Brain (organoid and tissue), 16 donors: ENCODE measurements at places on chromosomes 6 and 20.
A peak's percentile ranks its signal among the peaks of the same experiment; 100 is the strongest.

DNA sequence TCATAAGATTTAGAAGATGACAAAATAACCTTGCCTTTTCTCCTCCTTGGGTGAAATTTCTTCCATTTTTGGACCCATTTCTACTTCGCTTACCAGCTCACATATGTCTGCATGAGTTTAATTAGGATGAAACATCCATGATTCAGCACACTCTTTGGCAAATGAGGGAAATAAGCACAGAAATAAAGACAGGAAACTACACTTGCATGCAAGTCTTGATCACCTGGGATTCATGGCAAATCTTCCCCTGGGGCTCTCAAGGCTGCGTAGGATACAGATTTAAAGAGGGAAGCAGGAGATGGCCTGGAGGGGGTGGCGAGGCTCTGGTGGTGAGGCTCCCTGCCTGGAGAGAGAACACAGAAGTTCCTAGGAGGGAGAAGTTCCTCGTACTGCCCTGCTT is 147.8 kb downstream of the EDN3 start:
- DNase-seq, result no peak

GRCh38 chr20:62647521-62648317 is 5.4 kb downstream of the SLCO4A1 start:
- no peak for DNase-seq

- no peak for DNase-seq
Observed at GRCh38 chr6:120608826-120609225, 725.5 kb downstream of the TBC1D32 start.

GRCh38 chr20:11054266-11054993 is 380.6 kb upstream of the JAG1 start:
- DNase-seq, result no peak

GRCh38 chr20:51752343-51752951 is 15.7 kb downstream of the ATP9A start:
- no peak for DNase-seq

DNA sequence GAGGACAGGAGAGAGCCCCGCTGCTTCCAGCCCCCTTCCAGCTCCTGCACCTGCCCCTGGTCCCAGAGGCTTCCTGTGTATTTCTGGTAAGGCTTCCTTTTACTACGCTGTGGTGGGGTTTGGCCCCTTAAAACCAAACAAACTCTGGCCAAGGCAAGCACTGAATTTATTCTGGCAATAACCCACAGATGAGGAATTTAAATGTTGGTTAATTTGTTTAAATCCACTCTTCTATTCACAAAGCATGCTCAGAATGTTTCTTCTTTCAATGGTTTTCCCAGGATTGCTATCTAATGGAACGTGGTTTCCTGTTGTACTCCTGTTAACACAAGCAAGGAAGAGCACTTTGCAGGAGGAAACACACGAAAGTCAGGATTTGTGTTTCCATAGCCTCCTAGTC is 236.5 kb upstream of the FOXQ1 start:
- DNase-seq, result no peak

- peak; percentile 35 for DNase-seq
Observed at GRCh38 chr6:13870214-13870830, 54.4 kb upstream of the RNF182 start.

DNA sequence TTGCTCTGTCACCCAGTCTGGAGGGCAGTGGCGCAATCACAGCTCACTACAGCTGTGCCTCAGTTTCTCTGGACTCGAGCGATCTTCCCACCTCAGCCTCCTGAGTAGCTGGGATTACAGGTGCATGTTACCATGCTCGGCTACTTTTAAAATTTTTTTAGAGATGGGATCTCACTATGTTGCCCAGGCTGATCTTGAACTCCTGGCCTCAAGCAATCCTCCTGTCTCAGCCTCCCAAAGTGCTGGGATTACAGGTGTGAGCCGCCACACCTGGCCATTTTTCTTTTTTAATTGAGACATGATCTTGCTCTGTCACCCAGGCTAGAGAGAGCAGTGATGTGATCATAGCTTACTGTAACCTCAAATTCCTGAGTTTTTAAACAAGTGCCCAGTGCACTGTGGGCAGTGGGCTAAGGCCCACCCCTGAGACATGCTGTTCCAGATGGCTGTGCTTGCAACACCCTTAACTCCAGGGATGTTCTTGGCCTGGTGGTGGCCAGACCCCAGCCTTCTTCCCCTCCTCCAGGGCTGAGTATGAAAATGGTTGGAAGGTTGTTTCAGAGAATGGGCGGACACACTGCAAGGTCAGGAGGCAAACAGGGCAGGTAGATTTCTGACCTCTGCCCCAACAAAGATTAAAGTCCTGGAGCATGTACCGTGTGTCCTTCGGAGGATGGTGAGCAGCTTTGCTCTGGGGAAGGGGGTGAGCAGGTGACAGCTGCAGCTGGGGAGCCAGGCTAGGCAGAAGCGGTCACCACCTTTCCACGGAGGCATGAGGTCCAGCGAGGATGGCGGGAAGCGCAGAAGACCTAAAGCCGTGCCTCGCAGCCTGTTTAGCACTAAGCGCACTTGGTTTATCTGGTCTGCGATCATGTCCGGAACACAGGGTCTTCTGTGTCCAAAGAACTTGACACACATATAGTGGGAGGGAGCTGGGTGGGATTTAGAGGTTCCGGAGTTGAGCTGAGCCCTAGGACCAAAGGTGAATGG is 1.4 kb upstream of the FAM83C start:
- no peak for DNase-seq

GRCh38 chr6:50958148-50958697 is 139.6 kb downstream of the TFAP2B start:
- no peak for DNase-seq

- no peak for DNase-seq
Observed at GRCh38 chr20:50891138-50891537, 40.1 kb downstream of the ADNP start.

DNA sequence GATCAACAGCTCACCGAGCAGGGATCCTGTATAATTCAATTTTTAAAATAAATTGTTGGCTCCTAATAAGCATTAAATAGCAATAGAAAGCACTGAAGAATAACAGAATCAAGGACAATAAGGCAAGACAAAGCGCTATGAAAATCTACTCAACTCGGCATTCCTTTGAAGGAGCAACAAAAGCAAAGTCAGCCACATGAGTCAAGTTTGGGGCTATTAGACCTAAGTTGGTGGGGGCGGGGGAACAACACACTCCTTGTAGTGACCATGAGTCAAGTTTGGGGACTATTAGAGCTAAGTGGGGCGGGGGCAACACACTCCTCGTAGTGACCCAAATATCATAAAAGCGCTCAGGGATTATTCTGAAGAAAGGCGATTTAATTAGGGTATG is 120.0 kb downstream of the FOXC1 start:
- DNase-seq, result no peak

DNA sequence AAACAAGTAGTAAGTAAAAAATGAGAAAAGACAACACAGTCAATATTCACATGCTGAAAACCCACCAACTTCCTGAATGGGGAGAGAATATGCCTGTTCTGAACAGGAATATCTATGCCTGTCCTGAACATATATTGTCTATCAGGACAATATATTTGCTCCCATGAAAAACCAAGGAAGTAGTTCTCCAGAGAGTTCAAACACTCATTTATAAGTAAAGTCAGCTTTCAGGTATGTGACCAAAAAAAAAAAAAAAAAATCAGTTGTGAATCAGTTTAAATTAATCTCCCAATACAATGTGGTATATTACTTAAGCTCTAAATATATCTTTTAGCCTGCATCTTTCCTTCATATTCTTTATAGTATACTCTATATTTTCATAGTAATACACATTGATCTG is 119.5 kb downstream of the MYB start:
- no peak for DNase-seq

GRCh38 chr6:68642977-68643376 is 7.9 kb downstream of the ADGRB3 start:
- no peak for DNase-seq

- no peak for DNase-seq
Observed at GRCh38 chr6:50831186-50831585, 12.5 kb downstream of the TFAP2B start.

DNA sequence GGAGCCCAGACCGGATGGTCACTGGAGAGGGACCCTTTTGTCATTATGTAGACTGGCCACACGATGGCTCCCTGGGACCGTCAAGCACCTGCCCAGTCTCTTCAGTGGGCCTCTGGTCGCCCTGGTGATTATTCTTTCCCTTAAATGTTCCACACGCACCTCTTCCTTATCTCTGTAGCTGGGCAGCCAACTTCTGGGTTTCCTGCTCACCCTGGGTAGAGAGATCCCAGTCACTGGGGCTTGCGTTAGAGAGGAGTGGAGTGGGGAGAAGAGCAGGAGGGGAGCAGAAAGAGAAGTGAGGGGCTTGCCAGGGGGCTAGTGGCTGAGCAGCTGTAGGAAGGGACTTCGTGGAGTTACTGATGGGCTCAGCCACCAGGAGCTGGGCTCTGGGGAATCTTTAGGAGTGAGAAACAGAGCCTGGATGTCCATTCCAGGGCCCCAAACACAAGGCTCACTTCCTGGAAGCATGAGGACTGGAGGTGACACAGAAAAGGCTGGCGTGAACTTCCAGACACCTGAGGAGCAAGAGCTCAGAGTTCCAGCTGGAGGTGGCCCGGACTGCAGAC is 150.1 kb downstream of the DHX35 start:
- peak; percentile 61 for DNase-seq

- DNase-seq, result peak; percentile 82
Observed at GRCh38 chr6:28673787-28674671, 148.3 kb downstream of the GPX5 start.

- DNase-seq, result no peak
Observed at GRCh38 chr20:51027035-51027795, 4.3 kb upstream of the KCNG1 start.

DNA sequence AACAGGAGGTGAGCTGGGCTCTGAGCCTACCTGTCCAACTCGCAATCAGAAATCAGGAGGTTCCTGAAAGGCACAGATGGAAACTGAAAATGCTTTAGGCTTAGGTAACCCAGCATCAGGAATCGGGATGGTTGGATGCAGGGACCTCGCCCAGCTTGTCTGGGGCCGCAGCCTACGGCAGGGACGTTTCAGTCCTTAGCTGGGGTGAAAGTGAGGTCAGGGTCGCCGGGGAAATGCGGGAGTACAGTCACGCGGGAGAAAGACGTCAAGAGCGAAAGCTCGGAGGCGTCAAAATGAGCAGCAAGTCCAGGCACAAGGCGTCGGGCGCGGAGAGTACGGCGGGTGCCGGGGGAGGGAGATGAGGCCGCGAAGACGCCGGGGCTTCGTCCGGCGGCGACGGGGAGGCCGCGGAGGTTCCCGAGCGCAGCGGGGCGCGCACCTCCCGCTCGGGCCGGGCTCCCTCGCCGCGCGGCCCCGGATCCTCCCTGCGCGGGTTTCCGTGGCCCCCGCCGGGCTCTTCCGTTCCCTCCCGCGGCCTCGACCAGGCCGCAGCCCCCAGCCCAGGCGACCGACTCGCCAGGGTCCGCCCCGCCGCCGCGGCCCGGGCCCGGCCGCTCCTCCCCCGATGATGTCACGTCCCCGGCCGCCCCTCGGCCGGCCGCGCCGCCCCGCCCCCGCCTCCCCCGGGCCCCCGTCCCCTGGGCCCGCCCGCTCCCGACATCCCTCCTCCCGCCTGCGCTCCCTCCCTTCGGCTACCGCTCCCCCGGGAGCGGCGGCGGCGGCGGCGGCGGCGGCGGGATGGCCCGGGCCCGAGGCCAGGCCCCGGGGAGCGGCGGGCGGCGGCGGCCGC is at the start of gene EBF4:
Gene EBF4 (plus strand): TSS at position 745 of the 850 bp plus-strand sequence. CDS start 866 bp downstream, outside the sequence.
- peak; percentile 69 for DNase-seq

GRCh38 chr6:151705993-151706733 is 101.3 kb upstream of the ESR1 start:
- DNase-seq, result no peak

- no peak for DNase-seq
Observed at GRCh38 chr6:163417595-163417994, 3.1 kb downstream of the QKI start.

GRCh38 chr20:41572010-41572572 is 46.1 kb downstream of the CHD6 start:
- DNase-seq, result no peak

DNA sequence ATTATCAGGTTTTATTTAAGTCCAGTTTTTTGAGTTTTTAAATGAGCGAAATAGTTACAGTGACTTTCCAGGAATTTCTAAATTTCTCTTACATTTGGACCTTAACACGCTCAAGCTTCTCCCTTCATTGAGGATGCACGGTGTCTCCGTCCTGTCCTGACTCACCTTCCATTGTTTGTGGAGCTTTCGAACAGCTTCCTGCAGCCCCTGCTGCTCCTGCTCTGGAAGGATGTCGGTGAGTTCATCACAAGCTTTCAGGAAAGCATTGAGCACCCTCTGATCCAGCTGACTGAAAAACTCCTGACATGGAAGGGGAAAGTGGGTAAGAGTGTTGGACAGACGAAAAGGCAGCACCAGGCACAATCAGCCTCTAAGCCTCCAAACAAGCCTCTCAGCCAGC is 183.7 kb downstream of the SYNE1 start:
- no peak for DNase-seq

- no peak for DNase-seq
Observed at GRCh38 chr6:129507059-129507807, 202.7 kb downstream of the ARHGAP18 start.

GRCh38 chr6:96032661-96033060 is 16.9 kb downstream of the FUT9 start:
- no peak for DNase-seq

- no peak for DNase-seq
Observed at GRCh38 chr20:47187450-47188195, 168.9 kb downstream of the ZMYND8 start.

DNA sequence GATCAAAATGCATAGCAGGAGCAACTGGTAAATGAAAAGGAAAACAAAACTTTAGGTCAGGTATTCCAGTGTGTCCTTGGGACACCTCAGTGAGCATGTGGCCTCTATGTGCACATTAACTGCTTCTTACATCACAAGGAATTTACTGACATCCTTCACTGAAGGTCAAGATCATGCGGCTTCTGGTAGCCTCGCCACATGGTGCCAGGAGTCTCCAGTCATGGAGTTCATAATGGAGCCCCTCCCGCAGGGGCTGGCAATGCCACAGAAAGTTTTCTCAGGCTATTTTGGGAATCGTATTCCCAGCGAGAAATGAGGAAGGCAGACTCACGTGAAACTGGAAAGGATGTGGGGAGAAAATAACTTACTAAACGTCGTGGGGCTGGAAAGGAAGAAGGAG is 19.7 kb upstream of the SLC22A3 start:
- no peak for DNase-seq

GRCh38 chr20:18793625-18794427 is 19.8 kb upstream of the SCP2D1 start:
- peak; percentile 97 for DNase-seq

DNA sequence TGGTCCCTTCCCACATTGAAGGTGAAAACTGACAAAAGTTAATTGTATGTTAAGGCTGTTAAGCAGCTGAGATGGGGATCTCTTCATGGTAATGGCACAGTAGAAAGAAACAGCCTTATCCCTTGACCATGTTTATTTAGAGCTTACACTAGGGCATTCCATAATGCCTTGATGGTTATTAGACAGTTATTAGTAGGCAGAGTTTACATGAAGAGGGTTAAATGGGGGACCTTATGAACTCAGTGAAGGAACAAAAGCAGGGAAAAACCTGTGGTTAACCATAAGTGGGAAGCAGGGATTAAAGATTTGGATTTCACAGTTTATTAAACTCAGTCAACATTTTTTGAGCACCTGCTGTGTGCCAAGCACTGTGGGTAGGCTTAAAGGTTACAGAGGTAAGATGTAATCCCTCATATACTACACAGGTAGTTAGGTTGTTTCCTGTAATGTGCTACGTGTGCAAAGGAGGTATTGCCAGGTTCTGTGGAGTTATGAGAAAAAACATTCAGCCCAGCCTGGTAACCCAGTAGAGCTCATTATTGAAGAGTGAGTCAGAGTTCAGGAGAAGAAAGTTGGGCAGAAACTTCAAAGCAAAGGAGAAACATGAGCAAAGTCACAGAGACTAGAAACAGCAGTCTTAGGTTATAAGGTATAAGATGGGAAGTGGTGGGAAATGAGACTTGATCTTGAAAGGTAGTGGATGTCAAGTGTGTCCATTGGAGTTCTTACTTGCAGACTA is 32.3 kb upstream of the GNRH2 start:
- DNase-seq, result no peak

GRCh38 chr6:144418959-144419545 is 133.9 kb downstream of the UTRN start:
- DNase-seq, result no peak
